ENCODE measurements at places on chromosomes 5 and 9. TPM values are rescaled to one million over a fixed set of nuclear protein-coding genes. Genes with fewer than 3 reads are reported as not detected.

DNA sequence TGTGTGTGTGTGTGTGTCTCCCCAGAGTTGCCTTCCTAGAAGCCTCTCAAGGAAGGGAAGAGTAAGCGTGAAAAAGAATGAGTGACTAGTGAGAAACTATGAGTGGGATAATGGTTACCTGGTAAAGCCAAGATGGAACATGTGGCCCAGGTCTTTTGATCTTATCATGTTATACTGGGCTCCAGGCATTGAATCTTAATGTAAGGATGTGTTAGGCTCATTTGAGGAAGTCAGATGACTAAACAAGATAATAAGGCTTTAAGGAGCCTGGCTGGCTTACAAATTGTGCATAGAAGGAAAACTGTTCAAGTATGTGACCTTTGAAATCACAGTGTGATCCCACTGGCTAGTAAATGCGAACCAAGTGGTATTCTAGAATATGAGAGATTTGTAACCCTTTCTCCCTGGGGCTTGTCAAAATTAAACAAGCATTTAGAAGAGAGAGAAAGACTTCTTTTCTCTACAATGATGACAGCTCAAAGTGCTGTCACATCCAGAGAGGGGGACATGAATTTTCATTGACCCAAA, 29.9 kb upstream of the HMHB1 start:
- peaks cover 2% of the 10 kb centered on the region for H3K36me3 ChIP-seq
- no peak overlapping the region for H3K27ac ChIP-seq
- H3K27me3 ChIP-seq = no peaks in the 10 kb centered on the region

GRCh38 chr9:116208417-116209232, 55.0 kb downstream of the PAPPA start:
- H3K4me3 ChIP-seq = no peak overlapping the region
- no peak overlapping the region for H3K27ac ChIP-seq
- H3K36me3 ChIP-seq = no peaks in the 10 kb centered on the region
- no peaks in the 10 kb centered on the region for H3K4me1 ChIP-seq
- no peak for DNase-seq

DNA sequence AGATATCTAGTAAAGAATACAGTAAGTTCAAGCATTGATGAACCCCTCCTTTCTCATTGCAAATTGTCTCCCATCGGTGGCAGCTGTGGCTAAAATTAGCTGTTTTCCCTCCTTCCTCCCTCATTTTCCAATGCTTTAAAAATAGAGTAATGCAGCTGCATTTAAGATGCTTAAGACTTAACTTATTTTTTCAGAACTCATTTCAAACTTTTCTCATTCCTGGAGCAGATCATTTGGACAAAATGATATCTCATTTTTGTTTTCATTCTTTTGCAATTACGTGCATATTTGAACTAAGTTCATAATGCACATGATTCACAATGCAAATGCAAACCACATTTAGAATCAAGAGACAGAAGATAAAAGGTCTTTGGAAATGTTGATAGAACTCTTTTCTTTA, 14.6 kb downstream of the HSPB3 start:
- no peak overlapping the region for H3K27ac ChIP-seq
- no peak for DNase-seq
- H3K36me3 ChIP-seq = peaks cover 4% of the 10 kb centered on the region
- H3K27me3 ChIP-seq = no peaks in the 10 kb centered on the region
- H3K4me3 ChIP-seq = no peak overlapping the region
- H3K4me1 ChIP-seq = no peaks in the 10 kb centered on the region

Gene SLC2A6
- total RNA-seq = 30.9 TPM

- peak overlapping the region; percentile 89 for H3K4me3 ChIP-seq
- H3K27me3 ChIP-seq = no peaks in the 10 kb centered on the region
- H3K27ac ChIP-seq = peak overlapping the region; percentile 99
- no peaks in the 10 kb centered on the region for H3K36me3 ChIP-seq
- DNase-seq = peak; percentile 16
Observed at GRCh38 chr5:123874600-123875201, 362.7 kb downstream of the CSNK1G3 start.

Gene THBS4
- total RNA-seq = 6.9 TPM

DNA sequence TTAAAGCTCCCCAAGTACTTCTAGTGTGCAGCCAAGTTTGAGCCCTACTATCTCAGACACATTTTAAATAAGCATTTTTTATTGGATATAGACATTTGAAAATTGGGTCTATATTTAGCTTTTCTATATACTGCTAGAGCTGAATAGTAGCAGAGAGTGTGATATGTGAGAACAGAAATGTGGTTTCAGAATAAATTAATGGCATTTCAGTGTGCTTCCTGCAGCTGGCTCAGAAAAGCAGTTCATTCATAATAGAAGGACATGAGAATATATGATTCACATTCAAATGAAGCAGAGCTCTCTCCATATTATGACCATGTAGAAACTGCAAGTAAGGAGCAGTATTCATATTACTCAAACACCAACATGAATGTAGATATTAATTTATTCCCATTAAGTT, 464.0 kb downstream of the PTPRD start:
- H3K4me3 ChIP-seq = no peak overlapping the region
- no peaks in the 10 kb centered on the region for H3K27me3 ChIP-seq
- H3K27ac ChIP-seq = no peak overlapping the region
- no peaks in the 10 kb centered on the region for H3K36me3 ChIP-seq
- no peak for DNase-seq

Gene SEMA5A
- total RNA-seq = 31.9 TPM

- no peaks in the 10 kb centered on the region for H3K36me3 ChIP-seq
- no peak overlapping the region for H3K27ac ChIP-seq
- H3K4me1 ChIP-seq = no peaks in the 10 kb centered on the region
Observed at GRCh38 chr9:19988281-19988680, 199.4 kb upstream of the SLC24A2 start.

DNA sequence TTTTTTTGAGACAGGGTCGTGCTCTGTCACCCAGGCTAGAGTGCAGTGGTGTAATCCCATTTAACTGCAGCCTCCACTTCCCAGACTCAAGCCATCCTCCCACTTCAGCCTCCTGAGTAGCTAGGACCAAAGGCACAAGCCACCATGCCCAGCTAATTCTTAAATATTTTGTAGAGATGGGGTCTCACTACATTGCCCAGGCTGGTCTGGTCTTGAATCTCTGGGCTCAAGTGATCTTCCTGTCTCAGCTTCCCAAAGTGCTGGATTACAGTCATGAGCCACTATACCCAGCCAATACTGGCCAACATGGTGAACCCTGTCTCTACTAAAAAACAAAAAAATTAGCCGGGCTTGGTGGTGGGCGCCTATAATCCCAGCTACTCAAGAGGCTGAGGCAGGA, 6.8 kb downstream of the DCAF12 start:
- H3K4me3 ChIP-seq = no peak overlapping the region
- no peaks in the 10 kb centered on the region for H3K27me3 ChIP-seq
- DNase-seq = no peak
- H3K36me3 ChIP-seq = peaks cover 17% of the 10 kb centered on the region

Gene PCA3
- not detected for total RNA-seq

Gene PTGES
- total RNA-seq = 1.1 TPM

DNA sequence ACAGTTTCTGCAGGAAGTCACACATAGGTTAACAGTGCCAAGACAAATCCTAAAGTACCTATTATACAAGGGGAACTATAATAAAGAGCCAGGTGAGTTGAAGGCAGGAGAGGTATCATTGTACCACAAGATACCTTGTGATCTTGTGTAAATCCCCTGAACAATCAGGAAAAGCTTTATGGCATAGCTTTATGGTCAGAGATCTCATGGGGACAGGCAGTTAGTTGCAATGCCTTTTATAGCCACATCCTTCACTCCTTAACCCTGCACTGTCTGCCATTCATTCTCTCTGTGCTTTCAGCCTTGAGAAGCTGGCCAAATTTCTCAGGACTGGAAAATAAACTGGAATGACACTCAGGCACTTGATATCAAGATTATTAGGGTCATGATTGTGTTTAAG, 97.0 kb downstream of the GHR start:
- H3K27ac ChIP-seq = no peak overlapping the region
- DNase-seq = no peak
- no peaks in the 10 kb centered on the region for H3K4me1 ChIP-seq
- H3K4me3 ChIP-seq = no peak overlapping the region
- no peaks in the 10 kb centered on the region for H3K27me3 ChIP-seq
- H3K36me3 ChIP-seq = no peaks in the 10 kb centered on the region

DNA sequence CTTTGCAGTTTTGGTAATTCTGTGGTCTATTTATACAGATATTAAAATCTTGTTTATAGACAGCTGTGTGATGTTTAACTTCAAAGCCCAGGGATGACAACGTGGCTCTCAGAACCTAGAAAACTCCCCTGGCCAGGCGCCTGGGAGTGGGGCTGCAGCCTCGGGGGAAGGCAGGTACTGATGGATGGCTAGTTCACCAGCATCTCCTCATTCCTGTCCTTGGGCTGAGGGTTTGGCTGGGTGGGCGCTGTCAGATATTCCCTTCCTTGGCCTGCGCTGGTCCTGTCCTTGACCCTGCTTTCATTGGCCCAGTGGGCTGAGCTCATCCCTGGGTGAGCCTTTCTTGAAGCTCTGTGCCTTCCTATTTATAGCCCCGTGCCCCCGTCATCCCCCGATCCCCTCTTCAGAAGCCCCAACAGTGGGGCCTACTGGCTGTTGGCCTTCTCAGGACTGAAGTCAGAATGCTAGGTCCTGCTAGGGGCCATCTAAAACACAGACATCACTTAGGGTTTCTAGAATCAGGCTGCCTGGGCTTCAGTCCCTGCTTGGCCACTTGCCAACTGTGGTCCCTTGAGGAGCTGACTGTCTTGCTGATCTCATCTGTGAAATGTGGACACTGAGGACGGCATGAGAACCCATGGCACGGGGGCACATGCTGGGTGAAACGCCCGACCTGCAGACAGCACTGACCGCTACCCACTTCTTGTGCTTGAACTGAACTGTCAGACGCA, 20.9 kb downstream of the SH3GLB2 start:
- H3K4me3 ChIP-seq = peak overlapping the region; percentile 86
- H3K27ac ChIP-seq = no peak overlapping the region
- DNase-seq = no peak
- H3K27me3 ChIP-seq = peaks cover 5% of the 10 kb centered on the region
- peaks cover 5% of the 10 kb centered on the region for H3K4me1 ChIP-seq

- no peak for DNase-seq
- H3K27ac ChIP-seq = no peak overlapping the region
- no peaks in the 10 kb centered on the region for H3K36me3 ChIP-seq
- H3K4me3 ChIP-seq = no peak overlapping the region
Observed at GRCh38 chr5:153496835-153497234, 6.4 kb downstream of the GRIA1 start.

Gene ASTN2
- total RNA-seq = 5.9 TPM

DNA sequence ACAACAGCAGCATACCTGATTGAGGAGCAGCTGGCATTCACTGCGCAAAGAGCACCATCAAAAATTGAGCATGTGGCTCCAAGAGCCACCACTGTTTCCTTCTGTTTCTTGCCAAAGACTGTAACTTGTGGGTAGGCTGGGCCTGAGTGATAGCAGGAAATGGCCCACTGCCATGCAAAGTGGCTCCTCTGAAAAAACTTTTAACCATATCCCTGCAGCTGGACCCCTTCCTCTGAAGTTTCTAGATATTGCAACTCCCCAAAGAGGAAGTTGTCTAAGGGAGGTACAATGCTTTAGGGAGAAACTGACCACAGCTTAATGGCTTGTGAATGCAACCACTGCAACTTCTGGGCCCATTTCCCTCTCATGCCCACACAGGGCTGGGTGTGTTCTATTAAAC, 355.4 kb upstream of the PDE4D start:
- peaks cover 2% of the 10 kb centered on the region for H3K27me3 ChIP-seq
- H3K4me3 ChIP-seq = no peak overlapping the region
- no peaks in the 10 kb centered on the region for H3K36me3 ChIP-seq
- no peaks in the 10 kb centered on the region for H3K4me1 ChIP-seq
- H3K27ac ChIP-seq = no peak overlapping the region
- DNase-seq = no peak

- H3K36me3 ChIP-seq = no peaks in the 10 kb centered on the region
- no peaks in the 10 kb centered on the region for H3K4me1 ChIP-seq
- H3K27ac ChIP-seq = no peak overlapping the region
- no peak for DNase-seq
Observed at GRCh38 chr5:102312586-102313370, 16.7 kb upstream of the SLCO4C1 start.

- H3K27me3 ChIP-seq = peaks cover 27% of the 10 kb centered on the region
- no peaks in the 10 kb centered on the region for H3K36me3 ChIP-seq
- peaks cover 20% of the 10 kb centered on the region for H3K4me1 ChIP-seq
- peak overlapping the region; percentile 60 for H3K27ac ChIP-seq
- H3K4me3 ChIP-seq = no peak overlapping the region
- no peak for DNase-seq
Observed at GRCh38 chr9:92147030-92147851, 32.0 kb upstream of the SPTLC1 start.

- H3K27me3 ChIP-seq = no peaks in the 10 kb centered on the region
- H3K4me1 ChIP-seq = no peaks in the 10 kb centered on the region
- H3K27ac ChIP-seq = no peak overlapping the region
- no peak for DNase-seq
- H3K4me3 ChIP-seq = no peak overlapping the region
Observed at GRCh38 chr5:1033178-1033577, 24.6 kb downstream of the NKD2 start.

- no peaks in the 10 kb centered on the region for H3K27me3 ChIP-seq
- H3K4me1 ChIP-seq = peaks cover 4% of the 10 kb centered on the region
- no peak overlapping the region for H3K4me3 ChIP-seq
- no peak overlapping the region for H3K27ac ChIP-seq
Observed at GRCh38 chr9:108691614-108692013, 164.2 kb downstream of the ACTL7B start.

Gene GADD45G
- total RNA-seq = 13.3 TPM

- H3K4me1 ChIP-seq = peaks cover 49% of the 10 kb centered on the region
- peak overlapping the region; percentile 99 for H3K4me3 ChIP-seq
- no peak for DNase-seq
- no peak overlapping the region for H3K27ac ChIP-seq
- no peaks in the 10 kb centered on the region for H3K36me3 ChIP-seq
- H3K27me3 ChIP-seq = peaks cover 2% of the 10 kb centered on the region
Observed at GRCh38 chr5:154753792-154754191, 1.4 kb upstream of the LARP1 start.

Gene C5orf46
- not detected for total RNA-seq

- H3K4me1 ChIP-seq = peaks cover 16% of the 10 kb centered on the region
- no peak overlapping the region for H3K27ac ChIP-seq
- H3K27me3 ChIP-seq = peaks cover 10% of the 10 kb centered on the region
- H3K36me3 ChIP-seq = no peaks in the 10 kb centered on the region
- peak; percentile 20 for DNase-seq
Observed at GRCh38 chr9:70484232-70485130, 70.0 kb upstream of the KLF9 start.

DNA sequence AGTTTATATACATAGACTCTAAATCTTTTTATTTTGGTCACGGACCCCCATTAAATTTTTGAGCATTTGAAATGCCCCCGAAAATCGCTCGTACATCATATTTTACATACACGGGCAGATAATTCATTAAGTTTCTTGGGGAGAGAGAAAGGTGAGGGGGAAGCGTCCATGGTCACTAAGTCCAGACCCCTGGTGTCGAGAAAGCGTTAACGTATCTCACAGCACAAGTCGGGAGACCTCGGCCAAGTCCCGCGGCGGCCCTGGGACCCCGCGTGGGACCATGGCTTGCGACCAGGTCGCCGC, 794 bp downstream of the PTBP3 start:
- peaks cover 10% of the 10 kb centered on the region for H3K27me3 ChIP-seq
- H3K27ac ChIP-seq = peak overlapping the region; percentile 63
- peaks cover 25% of the 10 kb centered on the region for H3K4me1 ChIP-seq
- DNase-seq = no peak
- H3K4me3 ChIP-seq = peak overlapping the region; percentile 95
